Stomach (tissue), 19 donors: ENCODE measurements at places on chromosomes 16 and 17. TPM values are rescaled to one million over a fixed set of nuclear protein-coding genes. Genes with fewer than 3 reads are reported as not detected.

DNA sequence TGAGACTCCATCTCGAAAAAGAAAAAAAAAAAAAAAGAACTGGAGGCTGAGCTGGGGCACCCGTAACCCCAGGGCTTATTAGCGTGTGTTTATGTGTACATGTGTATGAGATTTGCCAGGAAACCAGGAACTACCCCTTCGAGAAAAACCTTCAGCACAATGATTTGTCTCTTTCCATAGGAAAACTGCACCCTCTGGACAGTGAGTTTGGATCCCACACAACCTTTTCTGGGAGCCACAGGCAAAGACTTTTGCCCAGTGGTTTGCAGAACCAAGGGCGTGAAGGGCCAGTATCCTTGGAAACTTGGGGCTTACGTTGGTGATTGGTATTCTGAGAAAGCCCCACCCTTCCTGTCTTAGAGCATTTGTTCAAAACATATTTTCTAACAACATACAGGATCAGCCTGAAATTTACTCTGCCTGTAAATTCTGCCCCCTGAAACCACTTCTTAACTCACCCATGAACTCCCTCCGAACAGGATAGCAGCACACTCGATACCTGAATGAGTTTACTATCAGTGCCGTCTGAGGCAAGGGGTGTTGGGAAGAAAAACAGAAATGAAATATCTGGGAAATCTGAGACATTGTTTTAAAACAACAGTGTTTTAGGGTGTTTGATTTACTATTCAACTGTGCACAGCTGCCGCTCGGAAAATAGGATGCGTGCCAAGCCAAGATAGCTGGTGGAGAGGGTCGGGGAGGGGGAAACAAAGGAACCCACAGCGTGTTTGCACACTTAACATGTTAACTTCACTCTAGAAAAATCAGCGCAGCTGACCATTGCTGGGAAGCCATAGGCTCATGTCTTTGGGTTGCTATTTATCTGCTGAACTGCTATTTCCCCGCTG, 40.2 kb upstream of the MAF start:
- H3K27ac ChIP-seq, result no peak overlapping the region
- H3K36me3 ChIP-seq, result no peaks in the 10 kb centered on the region
- no peaks in the 10 kb centered on the region for H3K27me3 ChIP-seq
- DNase-seq, result no peak

DNA sequence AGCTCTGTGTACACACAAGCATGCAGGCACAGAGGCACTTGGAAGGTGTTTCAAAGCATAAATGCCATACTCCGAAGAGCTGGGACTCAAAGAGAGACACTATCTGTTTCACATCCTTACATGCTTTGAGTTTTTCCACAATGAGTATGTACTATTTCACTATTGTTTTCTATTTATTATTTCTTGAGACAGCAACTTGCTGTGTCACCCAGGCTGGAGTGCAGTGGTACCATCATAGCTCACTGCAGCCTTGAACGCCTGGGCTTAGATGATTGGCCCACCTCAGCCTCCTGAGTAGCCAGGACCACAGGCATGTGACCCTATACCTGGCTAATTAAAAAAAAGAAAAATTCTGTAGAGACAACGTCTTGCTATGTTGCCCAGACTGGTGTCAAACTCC, 31.6 kb downstream of the CYB5D2 start:
- no peaks in the 10 kb centered on the region for H3K4me1 ChIP-seq
- H3K27me3 ChIP-seq, result no peaks in the 10 kb centered on the region
- no peak overlapping the region for H3K27ac ChIP-seq
- H3K4me3 ChIP-seq, result no peak overlapping the region

- H3K27me3 ChIP-seq, result no peaks in the 10 kb centered on the region
- no peak overlapping the region for H3K4me3 ChIP-seq
- peaks cover 72% of the 10 kb centered on the region for H3K4me1 ChIP-seq
- peak overlapping the region; percentile 92 for H3K27ac ChIP-seq
- no peaks in the 10 kb centered on the region for H3K36me3 ChIP-seq
These were observed 83.2 kb upstream of the TOB1 start for GRCh38 chr17:50949128-50949988.

DNA sequence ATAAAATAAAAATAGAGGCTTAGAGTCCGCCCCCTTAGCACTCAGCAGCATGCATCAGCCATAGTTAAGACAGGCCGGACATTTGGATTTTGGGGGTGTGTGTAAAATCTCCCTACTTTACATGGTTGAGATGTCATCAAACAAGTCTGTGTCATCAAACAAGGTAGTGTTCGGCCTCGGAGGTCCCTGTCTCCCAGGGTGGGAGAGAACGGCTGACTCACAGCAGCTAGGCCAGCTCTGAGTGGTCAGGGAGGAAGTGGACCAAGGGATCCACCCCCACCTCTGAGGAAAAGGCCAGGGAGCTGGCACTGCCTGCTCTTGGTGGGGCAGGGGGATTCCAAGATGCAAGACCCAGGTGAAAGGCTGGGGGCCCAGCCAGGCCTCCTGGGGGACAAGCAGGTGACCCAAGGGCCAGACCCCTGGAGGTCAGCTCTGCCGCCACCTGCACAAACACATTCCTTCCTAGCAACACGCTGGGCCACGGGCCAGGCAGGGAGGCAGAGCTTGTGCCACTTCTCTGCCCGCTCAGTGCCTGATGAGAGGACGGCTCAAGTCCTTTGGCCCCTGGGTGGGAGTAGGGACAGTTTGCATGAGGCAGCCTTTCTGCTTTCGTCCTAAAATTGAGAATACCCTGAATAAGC, 28.5 kb downstream of the KIFC3 start:
- no peak for DNase-seq
- no peak overlapping the region for H3K4me3 ChIP-seq
- H3K36me3 ChIP-seq, result peaks cover 74% of the 10 kb centered on the region
- no peaks in the 10 kb centered on the region for H3K4me1 ChIP-seq

DNA sequence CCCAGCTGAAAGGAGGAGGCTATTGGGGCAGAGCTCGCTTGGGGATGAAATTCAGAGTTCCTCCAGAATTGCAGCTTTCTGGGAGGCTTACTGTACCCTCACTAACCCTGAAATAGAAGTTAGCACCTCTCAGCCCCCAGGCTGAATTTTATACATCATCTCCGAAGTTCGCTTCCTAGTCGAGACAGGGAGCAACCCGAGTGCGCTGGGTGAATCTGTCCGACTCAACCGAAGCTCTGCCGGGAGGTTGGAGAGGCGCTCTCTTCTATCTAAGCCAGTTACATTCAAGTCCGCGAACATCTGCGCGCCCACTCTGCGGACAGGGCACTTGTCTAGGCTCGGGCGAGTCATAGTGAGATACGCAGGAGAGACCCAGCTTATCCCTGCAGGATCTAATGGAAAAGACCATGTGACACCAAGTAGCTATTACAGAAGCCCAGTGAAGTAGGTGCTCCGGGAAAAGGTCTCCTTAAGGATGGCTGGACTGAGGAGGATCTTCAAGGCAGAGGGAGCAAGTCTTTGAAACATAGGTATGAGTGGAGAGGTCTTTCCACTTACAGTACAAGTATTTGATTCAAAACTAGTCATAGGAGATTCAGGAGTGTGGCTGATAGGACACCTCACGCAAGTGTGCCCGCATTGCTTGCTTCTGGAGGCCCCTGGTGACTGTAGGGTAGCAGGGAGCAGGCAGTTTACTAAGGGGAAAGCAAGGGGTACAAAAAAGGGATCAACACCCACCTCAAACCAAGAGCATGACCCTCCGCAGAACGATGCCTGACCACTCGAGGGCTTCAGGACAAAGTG, 646 bp upstream of the HES7 start:
- H3K4me1 ChIP-seq, result peaks cover 82% of the 10 kb centered on the region
- no peaks in the 10 kb centered on the region for H3K36me3 ChIP-seq
- peak overlapping the region; percentile 64 for H3K27ac ChIP-seq
- H3K27me3 ChIP-seq, result peaks cover 55% of the 10 kb centered on the region
- peak overlapping the region; percentile 70 for H3K4me3 ChIP-seq

Gene CRK
- polyA plus RNA-seq, result 40.5 TPM
